ENCODE measurements at places on chromosomes 4 and X.

DNA sequence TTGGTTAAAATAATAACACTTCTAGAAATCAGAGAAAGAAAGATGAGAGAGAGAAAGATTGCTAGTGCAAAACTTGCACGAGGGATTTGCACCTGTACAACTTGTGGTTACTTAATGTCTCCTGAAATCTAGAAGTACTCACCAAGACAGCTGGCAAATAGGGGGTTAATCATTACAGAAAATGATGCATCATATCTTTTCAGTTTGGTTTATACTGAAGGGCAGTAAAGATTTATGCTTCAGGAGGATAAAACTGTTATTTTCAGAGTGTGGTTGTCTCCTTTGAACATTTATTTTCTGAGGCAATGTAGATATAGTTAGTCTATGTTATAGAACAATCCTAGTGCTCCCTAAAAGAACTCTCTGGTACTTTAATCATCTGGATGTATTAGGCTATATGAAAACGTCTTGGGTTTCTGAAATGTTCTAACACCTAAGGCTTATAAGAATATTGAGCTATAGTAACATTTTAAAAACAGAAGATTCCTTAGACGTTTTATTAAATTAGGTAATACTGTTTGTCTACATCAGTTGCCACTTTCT is 13.3 kb downstream of the ATOH1 start:
- DNase-seq: no peak

DNA sequence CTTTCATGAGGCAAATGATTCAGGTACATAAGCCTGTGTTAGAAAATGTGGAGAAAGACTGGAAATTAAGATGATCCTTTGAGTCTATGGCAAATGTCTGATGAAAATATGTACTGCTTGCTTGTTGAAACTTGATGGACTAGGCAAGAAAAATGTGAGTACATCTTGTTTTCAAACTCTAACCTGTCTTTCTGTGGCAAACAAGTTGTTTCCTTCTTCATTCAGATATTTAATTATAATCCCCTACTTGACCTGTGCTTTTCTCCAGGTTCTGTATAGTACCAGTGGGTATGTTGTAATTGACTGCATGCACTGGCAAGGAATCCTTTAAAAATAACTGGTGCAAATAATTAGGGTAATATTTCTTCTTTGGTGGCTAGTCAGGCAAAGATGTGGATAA is 136.7 kb downstream of the ARHGAP24 start:
- no peak for DNase-seq

- DNase-seq: peak; percentile 67
Observed at GRCh38 chr4:118224243-118224829, 128.5 kb downstream of the PRSS12 start.

DNA sequence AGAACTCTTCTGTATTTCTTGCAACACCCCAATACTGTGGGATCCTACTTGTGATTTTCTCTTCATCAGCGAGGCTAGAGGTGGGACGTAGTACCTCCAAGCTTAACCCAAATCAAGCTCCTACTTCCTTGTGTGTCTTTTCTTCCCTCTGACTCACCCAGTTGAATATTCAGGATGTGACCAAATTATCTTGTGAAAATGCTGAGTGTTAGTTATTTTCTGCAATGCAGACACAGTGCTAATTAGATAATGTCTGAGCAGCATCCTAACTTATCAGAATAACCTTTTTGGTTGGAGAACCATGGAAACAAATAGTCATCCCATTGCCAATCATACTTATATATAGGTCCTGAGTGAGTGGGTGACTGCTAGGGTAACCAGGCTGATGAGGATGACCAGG is 2.4 kb downstream of the MEPE start:
- no peak for DNase-seq

DNA sequence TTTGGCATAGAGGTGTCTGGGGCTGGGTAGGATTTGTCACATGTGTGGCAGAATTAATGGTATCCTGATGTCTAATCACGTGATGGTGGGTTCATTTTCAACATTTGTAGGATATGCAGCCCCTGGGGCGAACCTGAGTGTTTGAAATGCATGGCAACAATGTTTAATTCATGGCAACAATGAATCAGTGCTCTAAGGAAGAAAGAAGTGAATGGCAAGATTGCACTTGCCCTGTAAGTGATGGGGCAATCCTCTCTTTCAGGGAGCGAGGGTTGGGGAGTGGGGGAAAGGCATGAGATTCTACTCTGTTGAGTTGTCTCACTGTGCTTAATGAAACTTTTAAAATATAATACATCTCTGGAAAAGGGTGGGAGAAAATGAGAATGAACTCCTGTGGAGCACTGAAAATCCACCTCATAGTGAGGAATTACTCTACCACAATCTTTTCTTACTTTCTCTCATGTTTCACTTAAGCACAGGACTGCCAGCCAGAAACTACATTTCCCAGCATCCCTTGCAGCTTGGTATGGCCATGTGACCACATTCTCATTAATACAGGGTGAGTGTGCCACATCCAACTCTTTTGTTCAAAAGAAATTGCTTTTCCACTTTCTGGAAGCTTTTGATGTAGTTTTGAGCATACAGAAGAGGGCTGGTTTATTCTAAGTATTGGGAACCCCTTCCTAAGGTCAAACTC is 64.0 kb upstream of the PGM2 start:
- DNase-seq: peak; percentile 42

DNA sequence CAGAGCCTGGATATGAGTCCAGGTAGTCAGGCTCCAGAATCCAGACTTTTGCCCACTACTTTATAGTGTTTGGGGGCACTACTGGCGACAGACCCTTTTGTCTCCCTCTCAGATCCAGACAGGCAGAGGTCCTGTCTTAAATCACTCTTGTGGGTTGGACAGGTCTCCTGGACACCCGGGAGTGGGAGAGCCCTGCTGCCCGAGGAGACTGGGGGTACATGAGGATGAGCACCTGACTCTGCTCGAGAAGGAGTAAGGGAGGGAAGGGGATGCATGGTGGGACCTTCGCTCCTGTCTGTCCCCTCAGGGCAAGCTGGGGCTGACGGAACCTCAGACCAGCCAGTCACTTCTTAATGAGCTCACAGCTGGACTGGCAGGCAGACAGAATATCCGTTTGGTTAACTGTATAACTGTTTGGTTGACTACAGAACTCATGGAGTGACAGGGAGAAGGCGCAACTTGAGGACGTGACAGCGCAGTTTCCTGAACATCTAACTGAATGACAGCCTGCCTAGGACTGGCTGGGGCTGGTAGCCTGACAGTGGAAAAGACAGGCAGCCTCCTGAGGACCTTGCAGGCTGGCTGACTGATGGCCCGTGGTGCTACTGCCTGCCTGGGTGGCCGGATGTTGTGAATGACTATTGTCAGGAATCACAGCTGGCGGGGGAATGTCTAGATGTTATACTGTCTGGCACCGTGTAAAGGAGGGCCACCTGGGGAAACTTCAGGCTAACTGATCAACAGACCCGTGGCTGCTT is 1.6 kb upstream of the SUV39H1 start:
- DNase-seq: no peak

GRCh38 chrX:100447655-100448397 is 37.8 kb upstream of the PCDH19 start:
- peak; percentile 30 for DNase-seq

DNA sequence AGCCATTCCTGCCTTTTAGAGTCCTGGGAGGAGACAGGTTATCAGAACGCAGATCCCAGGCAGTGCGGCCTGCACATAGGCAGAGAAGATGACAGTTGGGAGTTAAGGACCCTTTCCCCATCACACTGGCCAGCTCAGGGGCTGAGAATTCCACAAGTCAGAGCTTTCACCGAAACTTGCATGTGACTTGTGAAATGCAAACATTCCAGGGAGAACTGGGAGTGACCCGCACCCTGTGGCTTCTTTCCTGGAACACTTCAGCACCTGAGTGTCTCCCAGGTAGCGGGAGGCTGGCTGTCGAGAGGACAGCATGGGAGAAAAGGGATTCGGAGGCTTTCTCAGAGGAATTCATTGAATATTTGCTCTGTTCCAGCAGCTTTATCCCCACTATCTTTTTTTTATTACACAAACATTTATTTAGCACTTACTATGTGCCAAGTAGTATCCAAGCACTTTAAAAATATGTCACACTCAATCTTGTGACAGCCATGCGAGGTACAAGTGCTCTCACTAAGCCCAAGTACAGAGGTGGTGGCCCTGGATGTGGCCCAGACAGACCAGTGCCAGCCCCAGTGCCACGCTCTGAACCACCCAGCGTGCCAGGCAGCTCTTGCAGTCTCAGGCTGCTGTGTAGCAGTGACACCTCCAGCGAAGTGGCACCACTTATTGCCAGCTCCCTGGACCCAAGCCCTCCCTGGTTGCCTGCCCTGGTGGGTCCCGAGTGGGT is 100.5 kb downstream of the PHKA2 start:
- no peak for DNase-seq

GRCh38 chr4:54400802-54401201 is 171.7 kb downstream of the PDGFRA start:
- peak; percentile 88 for DNase-seq

GRCh38 chr4:76105652-76106051 is 31.1 kb downstream of the ART3 start:
- DNase-seq: no peak

GRCh38 chr4:157170321-157170720 is 50.2 kb upstream of the GRIA2 start:
- DNase-seq: no peak

DNA sequence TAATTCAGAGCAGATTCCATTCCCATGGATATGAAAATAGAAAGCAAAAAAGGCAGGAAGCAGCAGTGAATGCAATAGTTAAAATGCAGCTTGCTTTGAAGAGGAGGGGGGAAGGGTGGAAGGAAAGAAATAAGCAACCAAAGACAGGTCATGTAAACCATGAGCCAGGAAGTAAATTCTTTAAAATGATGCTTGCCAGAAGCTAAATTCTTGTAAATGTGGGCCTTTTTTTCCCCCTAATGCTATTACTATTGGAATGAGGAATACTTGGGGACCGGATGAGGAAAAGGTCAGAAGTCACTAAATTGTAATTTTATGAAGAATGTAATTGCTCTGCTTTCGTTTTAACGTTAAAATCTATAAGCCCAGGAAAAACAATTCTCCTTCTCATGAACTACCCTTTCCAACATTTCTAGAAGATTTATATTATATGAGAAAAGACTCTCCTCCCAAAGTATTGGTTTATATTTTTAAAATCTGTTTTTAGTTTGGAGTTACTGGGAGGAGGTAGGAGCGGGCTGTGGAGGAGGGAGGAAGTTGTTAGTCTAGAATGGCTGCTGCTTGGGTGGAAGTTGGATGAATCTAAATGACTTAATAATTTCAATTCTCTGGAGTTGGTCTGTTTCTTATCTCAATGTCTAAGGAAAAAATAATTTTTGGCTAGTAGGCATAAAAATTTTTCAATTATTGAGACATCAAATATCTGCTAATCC is 77.6 kb upstream of the PCDH18 start:
- no peak for DNase-seq

DNA sequence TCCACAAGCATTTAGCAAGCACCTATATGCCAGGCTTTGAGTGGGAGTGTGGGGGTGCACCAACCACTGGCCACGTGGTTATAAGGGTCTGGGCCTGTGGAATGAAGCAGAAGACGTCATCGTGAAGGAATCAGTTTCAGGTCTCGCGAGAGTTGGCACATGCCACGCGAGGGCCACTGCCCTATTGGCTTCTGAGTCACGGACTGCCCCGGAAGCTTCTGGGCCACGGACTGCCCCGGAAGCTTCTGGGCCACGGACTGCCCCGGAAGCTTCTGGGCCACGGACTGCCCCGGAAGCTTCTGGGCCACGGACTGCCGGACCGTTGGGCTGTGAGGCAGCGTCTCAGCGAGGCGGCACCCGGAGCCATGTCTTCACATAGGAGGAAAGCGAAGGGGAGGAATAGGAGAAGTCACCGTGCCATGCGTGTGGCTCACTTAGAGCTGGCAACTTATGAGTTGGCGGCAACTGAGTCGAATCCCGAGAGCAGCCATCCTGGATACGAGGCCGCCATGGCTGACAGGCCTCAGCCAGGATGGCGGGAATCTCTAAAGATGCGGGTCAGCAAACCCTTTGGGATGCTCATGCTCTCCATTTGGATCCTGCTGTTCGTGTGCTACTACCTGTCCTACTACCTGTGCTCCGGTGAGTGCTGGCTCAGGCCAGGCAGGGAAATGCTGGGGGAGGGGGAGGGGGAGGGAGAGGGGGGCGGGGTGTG is at the start of gene FMR1NB:
FMR1NB (plus strand) TSS at position 300 of the 715 bp plus-strand sequence; CDS start at position 366, 66 bp downstream.
- DNase-seq: no peak

- no peak for DNase-seq
Observed at GRCh38 chrX:46407753-46408130, 137.5 kb downstream of the ZNF674 start.

GRCh38 chr4:170386511-170386910 is 296.8 kb upstream of the AADAT start:
- DNase-seq: no peak

- no peak for DNase-seq
Observed at GRCh38 chr4:162360369-162361149, 196.8 kb upstream of the FSTL5 start.

GRCh38 chr4:52883183-52883621 is 21.1 kb downstream of the RASL11B start:
- no peak for DNase-seq

DNA sequence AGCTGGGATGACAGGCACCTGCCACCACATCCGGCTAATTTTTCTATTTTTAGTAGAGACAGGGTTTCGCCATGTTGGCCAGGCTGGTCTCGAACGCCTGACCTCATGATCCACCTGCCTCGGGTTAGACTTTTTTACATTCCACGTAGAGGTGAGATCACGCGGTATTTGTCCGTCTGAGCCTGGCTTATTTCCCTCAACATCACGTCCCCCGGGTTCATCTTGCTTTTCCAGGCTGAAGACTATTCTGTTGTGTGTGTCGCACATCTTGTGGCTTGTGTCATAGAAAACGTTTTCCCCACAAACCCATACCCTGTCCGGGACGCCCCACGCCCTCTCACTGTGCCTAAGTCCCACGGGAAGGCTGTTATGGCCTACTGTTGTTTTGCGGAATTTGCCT is 185.3 kb downstream of the CRLF2 start:
- no peak for DNase-seq

DNA sequence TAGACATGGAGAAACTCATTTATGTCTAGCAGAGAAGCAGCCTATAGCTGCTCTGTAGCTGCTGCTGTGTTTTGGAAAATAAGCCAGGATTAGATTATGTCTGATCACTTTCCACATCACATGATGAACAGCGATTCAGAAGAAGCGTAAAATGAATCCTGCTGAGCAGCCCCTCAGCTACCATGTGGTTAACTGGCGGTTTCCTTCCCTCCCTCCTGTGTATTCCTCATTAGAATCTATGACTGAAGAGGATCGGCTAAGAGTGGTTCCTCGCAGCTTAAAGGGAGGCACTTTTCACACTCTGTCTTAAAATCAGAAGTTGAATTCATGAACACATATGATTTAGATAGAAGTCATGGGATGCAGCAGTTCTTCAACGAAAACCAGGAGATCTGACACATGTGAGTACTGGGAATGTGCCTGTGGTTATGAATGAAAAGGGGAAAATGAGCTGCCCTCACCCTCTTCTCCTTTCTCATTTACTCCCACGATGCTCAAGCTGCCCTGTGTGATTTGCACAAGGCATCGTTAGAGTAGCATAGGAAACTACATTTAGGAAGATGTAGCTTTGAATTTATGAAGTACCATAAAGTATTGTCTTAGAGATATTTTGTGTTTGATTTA is at the start of gene PPEF1:
PPEF1 (plus strand) TSS at position 220 of the 624 bp plus-strand sequence; CDS start at position 356, 136 bp downstream.
- DNase-seq: no peak

GRCh38 chr4:162056990-162057389 is 106.8 kb downstream of the FSTL5 start:
- no peak for DNase-seq

GRCh38 chrX:9895225-9895912 is 71.8 kb upstream of the CLDN34 start:
- DNase-seq: no peak

- DNase-seq: peak; percentile 57
Observed at GRCh38 chrX:49171752-49172279, at the start of gene PLP2. Gene PLP2, plus strand, starts transcription at chrX:49171898. Its CDS starts 103 bp downstream, at chrX:49172001.

All from HT1080 (cell line).